ENCODE measurements at places on chromosomes 11 and 22. TPM values are rescaled to one million over a fixed set of nuclear protein-coding genes. Genes with fewer than 3 reads are reported as not detected.

DNA sequence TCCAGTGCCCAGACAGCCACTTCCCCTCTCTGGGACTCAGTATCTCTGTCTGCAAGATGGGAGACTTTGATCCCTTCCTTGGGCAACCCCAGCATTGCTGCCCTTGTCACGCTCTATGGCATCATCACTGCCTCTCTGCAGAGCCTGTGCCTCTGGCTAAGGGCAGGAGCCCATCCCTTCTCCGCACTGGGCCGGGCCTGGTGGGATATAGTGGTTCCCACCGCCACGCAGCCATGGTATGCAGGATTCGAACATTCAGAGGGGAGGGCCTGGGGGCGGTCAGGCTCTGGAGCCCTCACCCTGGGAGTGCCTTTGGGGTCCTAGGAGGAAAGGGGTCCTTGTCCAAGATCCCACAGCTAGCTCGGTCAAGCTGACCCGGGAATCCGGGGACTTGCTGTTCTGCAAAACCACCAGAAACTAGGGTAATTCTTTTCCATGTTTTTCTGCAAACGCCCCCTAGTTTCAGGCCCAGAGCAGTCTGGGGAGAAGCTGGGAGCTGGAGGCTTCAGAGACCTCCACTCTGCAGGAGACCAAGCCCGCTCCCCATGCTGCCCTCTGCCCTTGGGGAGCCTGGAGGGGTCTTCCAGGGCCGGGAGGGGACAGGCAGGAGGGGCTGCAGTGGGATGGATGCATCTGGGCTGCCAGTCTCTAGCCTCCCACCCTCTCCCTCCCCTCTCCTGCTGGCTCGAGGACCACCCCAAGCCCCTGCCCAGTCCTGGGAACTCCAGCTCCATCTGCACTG lies 24.4 kb upstream of the CBX7 start:
- DNase-seq, result no peak

The CNIH2 gene
- total RNA-seq, result 0.89 TPM

GRCh38 chr11:79264284-79264683 lies 176.5 kb downstream of the TENM4 start:
- no peak for DNase-seq

DNA sequence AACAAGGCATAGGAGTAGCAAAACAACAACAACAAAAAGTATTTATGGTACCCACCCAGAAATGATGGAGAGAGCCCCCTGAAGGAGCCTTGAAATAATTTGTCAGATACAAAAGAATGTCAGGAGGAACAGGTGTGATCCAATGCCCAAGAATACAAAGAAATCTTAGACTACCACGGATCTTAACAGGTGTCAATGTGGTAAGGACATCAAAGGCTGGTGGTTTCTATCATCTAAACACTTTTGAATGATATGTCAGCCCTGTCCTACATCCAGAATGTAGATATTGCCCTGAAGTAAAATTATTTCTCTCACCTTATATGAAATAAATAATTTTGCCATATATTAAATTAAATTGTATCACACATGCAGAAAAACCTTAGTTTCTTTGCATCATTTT lies 386.4 kb upstream of the ANO5 start:
- DNase-seq, result no peak

DNA sequence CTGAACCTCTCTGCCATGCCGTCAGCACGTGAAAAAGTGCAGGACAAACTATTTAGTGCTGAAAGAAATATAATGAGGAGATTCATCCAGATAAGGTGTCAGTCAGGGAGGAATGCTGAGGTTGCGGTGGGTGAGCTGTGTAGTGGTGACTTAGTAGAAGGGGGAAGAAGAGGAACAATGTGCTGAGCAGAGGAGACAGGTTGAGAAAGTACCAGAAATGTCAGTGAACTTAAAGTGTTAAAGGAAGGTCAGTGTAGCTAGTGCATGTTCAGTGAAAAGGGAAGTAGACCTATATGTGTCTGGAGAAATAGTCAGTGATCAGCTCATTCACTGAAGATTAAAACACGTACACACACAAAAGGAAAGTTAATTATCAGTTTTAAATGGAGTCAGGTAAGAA lies 237.6 kb upstream of the CCDC179 start:
- DNase-seq, result no peak

Data from lower lobe of right lung (tissue), 2 donors.